ENCODE measurements at places on chromosomes 6 and 20. TPM values are rescaled to one million over a fixed set of nuclear protein-coding genes. Genes with fewer than 3 reads are reported as not detected.

DNA sequence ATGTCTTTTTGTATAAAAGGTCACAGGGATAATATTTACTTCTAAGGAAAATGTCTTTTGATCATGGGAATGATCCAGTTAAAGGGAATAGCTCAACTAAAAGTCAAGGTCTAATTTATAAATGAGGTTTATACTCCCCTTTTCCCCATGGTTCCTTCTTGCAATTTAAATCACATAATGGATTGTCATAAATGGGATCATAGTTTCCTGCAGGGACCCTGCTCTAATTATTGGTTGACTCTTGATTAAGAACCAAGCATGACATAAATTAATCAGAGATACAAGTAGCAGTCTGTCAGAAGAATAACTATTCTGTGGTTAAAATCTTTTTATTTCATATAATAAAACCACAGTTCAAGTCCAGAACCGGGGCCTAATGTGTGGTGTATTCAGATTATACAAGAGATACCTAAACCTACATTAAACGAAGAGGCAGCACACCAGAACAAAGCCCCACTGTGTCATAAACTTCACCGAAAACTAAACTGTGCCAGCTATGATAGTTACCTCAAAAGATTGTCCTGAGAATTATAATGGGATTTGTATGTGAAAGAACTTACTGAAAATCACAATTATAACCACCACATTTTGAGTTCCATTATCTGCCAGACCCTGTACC is 43.0 kb upstream of the CD83 start:
- H3K4me3 ChIP-seq: peak overlapping the region; percentile 89
- H3K27me3 ChIP-seq: no peaks in the 10 kb centered on the region
- DNase-seq: no peak
- no peaks in the 10 kb centered on the region for H3K36me3 ChIP-seq
- H3K4me1 ChIP-seq: peaks cover 21% of the 10 kb centered on the region

DNA sequence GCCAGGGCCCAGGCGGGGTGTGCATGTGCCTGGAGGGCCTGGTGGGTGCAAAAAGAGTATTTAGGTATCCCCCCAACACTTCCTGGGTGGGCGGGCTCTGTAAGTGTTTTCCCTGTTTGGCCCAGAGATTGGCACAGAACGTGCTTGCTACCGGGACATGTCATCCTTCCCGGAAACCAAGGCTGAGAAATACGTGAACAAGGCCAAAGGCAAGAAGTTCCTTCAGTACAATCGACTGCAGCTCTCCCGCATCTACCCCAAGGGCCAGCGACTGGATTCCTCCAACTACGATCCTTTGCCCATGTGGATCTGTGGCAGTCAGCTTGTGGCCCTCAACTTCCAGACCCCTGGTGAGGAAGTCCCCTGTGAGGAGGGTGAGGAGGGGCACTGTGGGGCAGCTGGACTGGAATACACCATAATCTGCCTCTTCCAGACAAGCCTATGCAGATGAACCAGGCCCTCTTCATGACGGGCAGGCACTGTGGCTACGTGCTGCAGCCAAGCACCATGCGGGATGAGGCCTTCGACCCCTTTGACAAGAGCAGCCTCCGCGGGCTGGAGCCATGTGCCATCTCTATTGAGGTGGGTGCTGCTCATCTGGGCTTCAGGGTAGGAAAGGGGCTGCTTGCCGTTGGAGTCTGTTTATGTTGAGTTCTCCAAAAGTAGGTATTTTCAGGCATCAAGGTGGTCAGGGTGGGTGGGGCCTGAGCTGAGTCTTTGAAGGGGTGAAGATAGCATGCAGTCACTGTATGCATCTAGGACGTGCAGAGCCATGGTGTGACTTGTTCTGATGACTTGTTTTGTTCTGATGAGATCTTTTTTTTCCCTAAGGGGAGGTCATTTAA is 35.2 kb downstream of the PLCG1 start:
- no peaks in the 10 kb centered on the region for H3K36me3 ChIP-seq
- no peak overlapping the region for H3K4me3 ChIP-seq

The HLA-C gene
- 1,362 TPM for total RNA-seq

The CDSN gene
- total RNA-seq: not detected
